Mammary epithelial cell (primary cell): ENCODE measurements at places on chromosomes 3 and 15.
A peak's percentile ranks its signal among the peaks of the same experiment; 100 is the strongest.

- DNase-seq: no peak
Measured at GRCh38 chr3:134075568-134075825, 45.8 kb upstream of the SLCO2A1 start.

DNA sequence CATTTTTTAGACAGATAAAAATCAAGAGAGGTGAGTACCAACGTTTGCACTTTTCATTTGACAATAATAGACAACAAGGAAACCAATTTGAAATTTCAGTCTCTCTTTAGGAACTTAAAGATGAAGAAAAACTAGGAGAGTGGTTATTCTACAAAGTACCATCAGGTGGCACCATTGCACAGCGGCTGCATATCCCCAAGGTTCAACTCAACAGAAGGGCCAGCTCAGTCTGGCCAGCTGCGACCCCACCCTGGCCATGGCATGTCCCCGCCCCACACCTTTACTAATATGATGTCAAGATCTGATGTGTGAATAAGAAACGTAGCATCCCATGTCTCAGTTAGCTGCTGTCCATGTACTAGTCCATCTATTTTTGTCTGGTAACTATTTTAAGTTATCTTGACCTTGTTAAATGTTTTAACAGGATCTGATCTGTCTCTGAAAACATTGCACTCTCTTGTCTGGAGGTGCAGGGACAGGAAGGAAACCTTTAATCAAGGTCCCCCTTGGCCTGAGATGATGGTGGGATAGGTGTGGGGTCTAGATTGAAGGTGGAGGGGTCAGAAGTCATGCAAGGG, 35.5 kb upstream of the CGNL1 start:
- peak; percentile 27 for DNase-seq

GRCh38 chr15:40796041-40796440, 10.8 kb upstream of the ZFYVE19 start:
- DNase-seq: no peak

DNA sequence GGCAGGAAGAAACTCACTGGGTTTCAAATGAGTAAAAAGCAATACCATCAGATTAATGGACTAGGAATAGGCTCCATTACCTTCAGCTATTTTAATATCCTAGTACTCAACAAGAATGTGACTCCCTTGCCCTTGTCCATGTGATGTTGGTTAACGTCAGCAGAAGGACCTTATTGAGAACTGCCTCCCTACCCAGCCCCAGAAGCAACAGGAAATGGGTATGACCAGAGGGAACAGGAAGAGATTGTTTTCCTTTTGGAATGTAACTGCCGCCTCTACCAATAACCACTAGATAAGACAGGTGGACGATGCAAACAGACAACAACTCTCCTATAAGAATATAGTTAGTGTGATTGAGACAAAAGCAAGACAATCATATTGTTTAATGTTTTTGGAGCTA, 10.4 kb upstream of the MME start:
- DNase-seq: no peak

GRCh38 chr3:177610262-177610661, 413.0 kb upstream of the TBL1XR1 start:
- DNase-seq: no peak

DNA sequence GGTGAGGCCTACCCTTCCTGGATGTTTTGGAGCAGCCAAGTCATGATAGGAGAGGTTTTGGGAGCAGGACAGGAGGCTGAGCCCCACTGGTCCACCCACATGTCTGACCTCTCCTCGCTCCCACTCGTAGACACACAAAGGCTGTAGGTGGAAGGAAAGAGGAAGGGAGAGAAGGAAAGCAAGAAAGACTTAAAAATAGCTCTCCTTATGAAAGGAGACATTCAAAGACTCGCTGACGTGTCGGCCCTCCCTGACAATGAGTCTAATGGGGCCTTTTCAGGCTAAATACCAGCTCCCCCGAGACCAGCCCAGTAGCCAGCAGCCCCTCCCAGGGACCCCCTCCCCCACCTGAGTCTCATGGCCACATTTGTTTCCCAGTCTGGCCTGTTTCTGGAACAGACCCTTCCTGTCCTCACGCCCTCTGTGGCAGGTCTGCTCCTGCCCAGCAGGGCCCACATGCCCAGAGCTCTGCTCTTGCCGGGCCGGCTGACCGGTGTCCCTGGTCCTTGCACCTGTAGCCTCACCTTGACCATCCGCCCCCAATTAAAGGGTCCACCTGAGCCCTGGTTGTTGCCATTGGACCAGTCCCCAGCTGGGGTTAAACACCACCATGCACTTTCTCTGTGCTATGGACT, 49.3 kb downstream of the FGD5 start:
- no peak for DNase-seq

DNA sequence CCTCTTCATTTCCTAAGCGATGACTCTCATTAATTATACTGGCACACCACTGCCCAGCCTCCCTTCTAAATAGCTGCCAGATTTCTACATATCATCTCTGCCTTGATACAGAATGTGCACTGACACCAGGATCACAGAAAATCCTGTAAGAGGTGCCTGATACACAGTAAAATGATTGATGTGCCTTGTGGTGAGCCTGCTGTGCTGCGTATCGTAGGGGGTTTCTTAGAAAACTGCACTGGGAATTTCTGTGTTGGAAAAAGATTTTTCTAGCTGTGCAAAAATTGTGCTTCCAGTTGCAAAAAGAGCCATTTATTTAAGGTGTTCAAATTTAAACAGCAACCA, 3.0 kb upstream of the PLCH1 start:
- no peak for DNase-seq

DNA sequence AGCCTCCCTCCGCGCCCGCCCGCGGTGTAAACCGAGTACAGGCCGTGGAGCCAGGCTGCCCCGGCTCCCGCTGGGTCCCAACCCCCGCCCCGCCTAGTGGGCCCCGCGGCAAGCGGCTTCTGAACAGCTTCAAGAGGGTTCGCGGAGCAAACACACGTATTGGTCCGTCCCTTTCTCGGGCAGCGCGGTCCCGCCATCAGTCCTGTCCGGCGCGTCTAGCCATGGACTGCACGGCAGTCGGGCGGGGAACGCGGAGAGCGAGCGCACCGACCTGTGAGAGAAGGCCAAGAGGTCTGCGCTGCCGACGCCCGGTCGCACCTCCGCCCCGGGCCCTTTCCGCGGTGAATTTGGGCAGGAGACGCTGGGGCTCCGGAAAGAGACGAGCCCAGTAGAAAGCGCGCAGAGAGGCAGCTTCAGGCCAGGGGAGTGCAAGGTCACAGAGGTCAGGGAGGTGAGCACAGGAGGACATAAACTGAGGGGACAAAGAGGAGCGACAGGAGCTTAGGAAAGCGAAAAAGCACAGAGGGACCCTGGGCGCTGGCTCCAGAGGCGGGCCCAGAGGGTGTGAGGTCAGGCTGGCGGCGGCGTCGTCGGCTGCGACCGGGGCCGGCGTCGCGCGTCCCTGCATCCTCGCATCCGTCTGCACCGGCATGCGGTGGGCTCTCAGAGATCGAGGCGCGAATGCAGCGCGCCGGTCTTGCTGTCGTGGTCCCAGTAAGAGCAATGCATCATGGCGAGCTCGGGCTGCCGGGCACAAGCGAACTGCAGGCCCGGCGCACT, 1.8 kb downstream of the FOXL2 start:
- DNase-seq: no peak

DNA sequence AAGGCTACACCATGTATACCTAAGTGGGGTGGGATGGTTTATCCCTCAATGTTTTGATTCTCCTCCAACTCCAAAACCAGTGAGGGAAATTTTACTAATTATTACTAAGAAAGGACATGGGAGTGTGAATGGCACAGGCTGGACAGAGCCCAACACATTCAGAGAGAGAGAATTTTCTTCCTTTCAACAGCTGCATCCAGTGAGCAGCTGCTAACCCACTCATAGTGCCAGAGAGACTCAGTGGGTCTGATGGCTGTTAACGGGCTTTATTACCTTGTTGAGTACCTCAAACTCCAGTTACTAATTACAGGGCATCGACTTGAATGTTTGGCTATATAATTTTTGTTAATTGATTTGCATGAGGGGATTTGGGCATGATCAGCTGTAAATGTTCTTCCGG, 75.8 kb downstream of the RORA start:
- DNase-seq: no peak

DNA sequence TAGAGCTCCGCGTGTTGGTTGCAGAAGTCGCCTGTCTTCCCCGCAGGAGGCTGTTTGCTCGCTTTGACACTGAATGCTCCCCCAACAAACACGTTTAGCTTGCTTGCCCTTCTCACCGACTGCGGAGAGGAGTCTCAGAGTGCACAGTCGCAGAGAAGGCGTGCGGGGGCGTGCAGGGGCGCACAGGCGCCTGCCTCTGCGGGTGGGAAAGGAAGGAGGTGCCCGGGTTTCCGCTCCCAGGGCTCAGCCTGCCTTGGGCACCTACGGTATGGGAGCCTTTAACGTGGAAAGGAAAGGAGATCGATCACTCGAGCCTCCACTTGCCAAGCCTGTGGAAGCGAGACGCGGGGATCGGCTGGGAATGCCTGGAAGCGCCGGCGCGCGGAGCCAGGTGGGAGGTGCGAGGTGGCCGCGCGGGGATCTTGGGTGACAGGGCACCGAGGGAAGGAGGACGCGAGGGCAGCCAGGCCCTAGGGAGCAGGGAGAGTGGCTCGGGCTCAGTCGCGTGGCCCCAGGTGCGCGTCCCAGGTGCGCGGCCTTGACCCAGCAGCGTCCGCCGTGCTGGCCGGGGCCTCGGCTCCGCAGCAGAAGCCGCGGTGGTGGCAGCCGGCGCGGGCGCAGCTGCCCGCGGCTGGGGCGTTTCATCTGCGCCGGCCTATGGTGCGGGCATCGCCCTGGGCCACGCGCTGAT, at the start of gene FAN1:
Gene FAN1 (plus strand): TSS at position 419 of the 691 bp plus-strand sequence. CDS start 749 bp downstream, outside the sequence.
- DNase-seq: peak; percentile 85

GRCh38 chr3:158405507-158405906, 165.5 kb upstream of the MLF1 start:
- no peak for DNase-seq

GRCh38 chr3:117531078-117531767, 821.6 kb downstream of the TUSC7 start:
- DNase-seq: no peak

- no peak for DNase-seq
Measured at GRCh38 chr15:96328877-96329195, 1.7 kb upstream of the NR2F2 start.

DNA sequence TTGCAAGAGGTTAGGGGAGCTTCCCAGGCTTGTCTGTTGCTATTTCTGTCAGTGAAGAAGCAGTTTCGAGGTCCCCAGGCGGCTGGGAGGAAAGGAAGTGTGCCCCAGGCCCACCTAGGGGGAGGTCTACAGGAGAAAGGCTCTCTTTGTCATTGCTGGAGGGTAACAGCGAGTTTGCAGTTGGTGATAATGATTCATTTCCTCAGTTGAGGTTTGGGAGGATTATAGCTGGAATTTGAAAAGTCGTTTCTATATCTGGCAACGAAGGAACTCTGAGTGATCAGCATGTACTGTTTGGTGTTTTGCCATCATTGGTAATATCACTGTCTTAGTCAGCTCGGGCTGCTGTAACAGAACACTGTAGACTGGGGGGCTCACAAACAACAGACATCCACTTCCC, 65.5 kb upstream of the UBE3A start:
- DNase-seq: no peak

DNA sequence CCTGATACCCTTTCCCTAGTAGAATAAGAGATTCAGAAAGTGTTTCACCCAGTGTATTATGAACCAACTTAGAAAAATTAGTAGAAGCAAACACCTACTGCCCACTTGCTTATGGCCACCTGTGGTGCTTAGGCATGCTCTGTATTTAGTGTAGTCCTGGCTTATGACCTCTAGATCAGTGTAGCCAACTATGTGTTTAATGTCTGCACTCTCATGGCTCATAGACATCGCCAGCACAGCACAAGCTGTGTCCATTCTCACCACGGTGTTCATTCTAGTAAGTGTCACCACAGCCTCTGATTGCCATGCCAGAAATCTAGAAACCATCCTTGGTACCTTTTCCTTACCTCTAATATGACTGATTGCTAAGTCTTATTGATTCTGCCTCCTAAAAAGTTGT, 14.3 kb downstream of the ASB7 start:
- no peak for DNase-seq

DNA sequence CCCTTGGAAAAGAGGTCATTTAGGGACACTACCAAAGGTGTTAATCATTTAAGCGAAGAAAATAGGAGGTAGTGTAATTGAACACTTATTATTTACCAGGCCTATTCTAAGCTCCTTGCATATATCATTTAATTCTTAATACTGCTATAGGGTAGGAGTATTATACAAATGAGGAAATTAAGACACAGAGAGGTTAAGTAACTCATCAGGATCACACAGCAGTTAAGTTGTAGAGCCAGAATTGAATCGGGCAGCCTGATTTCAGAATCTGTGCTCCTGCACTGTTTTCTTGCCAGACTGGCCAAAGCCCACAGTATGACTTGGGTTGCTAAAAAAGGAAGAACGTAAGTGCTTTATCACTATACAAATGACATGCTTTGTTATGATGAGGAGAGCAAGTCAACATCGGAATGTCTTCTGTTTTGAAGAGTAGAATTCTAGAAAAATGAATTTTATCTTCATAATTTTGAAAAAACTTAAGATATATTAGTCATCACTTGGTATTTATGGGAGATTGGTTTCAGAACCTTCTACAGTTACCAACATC, 31.4 kb downstream of the HPS3 start:
- no peak for DNase-seq

- DNase-seq: no peak
Measured at GRCh38 chr3:125608419-125608818, 13.1 kb upstream of the OSBPL11 start.

DNA sequence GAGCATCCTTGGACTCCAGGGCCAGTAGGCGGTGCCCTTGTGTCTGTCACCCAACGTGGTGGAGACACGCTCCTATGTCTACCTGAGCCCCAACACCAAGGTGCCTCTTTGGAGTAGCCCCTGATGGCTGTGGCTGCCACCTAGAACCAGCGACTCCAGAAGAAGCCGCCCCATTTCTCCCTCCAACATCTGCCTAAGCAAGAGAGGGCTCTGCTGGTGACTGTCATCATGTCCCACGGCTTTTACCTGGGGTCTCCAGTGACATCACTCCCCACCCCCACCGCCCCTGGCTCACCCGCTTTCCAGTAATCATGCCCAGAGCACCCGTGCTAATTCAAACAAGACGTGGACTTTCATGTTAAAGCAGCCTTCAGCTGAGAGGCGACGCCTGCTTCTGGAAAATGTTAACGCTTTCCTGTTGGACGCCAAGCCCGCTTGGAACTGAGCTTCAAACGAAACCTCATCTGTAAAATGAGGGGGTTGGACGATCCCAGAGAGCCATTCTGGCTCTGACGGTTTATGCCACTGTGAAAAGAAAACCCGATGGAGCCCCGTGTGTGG, 57.0 kb downstream of the ISG20 start:
- DNase-seq: no peak

- no peak for DNase-seq
Measured at GRCh38 chr3:107861904-107862303, 228.9 kb downstream of the CD47 start.

- DNase-seq: peak; percentile 86
Measured at GRCh38 chr15:48963524-48964113, at the start of gene SHC4. TSS of gene SHC4 (minus strand) at chr15:48963919. CDS start at chr15:48963015, 904 bp downstream.

- no peak for DNase-seq
Measured at GRCh38 chr15:58285212-58285920, 146.4 kb upstream of the LIPC start.
